ENCODE measurements at places on chromosomes 3 and 15. TPM values are rescaled to one million over a fixed set of nuclear protein-coding genes. Genes with fewer than 3 reads are reported as not detected.

GRCh38 chr3:84965141-84965540, 6.4 kb downstream of the CADM2 start:
- no peaks in the 10 kb centered on the region for H3K4me1 ChIP-seq
- H3K27ac ChIP-seq, result no peak overlapping the region

GRCh38 chr3:51190199-51190598, 194.9 kb upstream of the MANF start:
- DNase-seq, result no peak
- no peaks in the 10 kb centered on the region for H3K36me3 ChIP-seq
- no peaks in the 10 kb centered on the region for H3K4me1 ChIP-seq
- H3K4me3 ChIP-seq, result no peak overlapping the region
- no peaks in the 10 kb centered on the region for H3K27me3 ChIP-seq

Gene CFAP161
- 1.4 TPM for total RNA-seq

GRCh38 chr3:141305436-141305835, 62.9 kb upstream of the ZBTB38 start:
- no peaks in the 10 kb centered on the region for H3K27me3 ChIP-seq
- H3K36me3 ChIP-seq, result no peaks in the 10 kb centered on the region
- H3K4me3 ChIP-seq, result no peak overlapping the region
- no peak for DNase-seq

DNA sequence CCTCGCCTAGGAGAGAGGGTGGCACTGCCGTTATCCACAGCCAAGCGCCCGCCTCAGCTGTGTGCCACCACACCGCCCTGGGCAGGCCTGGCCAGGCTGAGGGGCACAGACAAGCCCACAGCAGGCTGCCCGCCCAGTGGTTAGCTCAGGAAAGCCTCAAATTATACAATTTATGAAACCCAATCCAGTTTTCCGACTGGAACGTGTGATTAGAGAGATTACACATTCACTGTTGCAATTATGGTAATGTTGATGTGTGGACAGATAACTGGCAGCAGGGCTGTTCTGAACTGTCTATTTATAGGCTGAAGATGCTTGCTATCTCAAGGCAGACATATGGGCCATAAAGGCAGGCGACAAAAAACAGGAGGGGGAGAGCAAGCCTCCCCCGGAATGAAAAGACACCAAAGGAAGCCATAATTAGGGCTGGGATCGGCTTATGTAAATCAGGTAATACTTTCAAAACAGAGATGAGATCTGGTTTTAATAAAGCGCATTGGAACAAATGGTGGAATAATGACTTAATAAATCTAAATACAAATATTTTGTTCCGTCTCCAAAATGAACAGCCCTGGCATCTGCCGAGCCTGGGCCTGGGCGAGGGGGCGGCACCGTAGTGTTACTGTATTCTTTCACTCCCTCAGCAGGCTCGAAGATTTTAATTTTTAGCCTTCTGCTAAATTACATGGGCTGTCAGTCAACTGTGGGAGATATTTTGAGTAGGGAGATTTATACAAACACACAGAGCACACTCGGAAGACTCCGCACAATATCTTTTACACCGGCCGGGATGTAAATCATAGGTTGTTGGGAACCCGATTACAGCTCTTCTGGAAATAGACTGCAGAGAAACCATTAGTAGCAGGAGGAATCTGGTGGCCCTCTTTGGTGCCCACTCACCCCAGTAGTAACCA, 103.1 kb upstream of the TLE3 start:
- no peak overlapping the region for H3K4me3 ChIP-seq
- peaks cover 35% of the 10 kb centered on the region for H3K4me1 ChIP-seq
- no peaks in the 10 kb centered on the region for H3K27me3 ChIP-seq
- no peak overlapping the region for H3K27ac ChIP-seq

Gene LRRC31
- total RNA-seq, result not detected

Gene GOLGA8S
- 0.09 TPM for total RNA-seq

Gene TNFSF10
- total RNA-seq, result 21.4 TPM

DNA sequence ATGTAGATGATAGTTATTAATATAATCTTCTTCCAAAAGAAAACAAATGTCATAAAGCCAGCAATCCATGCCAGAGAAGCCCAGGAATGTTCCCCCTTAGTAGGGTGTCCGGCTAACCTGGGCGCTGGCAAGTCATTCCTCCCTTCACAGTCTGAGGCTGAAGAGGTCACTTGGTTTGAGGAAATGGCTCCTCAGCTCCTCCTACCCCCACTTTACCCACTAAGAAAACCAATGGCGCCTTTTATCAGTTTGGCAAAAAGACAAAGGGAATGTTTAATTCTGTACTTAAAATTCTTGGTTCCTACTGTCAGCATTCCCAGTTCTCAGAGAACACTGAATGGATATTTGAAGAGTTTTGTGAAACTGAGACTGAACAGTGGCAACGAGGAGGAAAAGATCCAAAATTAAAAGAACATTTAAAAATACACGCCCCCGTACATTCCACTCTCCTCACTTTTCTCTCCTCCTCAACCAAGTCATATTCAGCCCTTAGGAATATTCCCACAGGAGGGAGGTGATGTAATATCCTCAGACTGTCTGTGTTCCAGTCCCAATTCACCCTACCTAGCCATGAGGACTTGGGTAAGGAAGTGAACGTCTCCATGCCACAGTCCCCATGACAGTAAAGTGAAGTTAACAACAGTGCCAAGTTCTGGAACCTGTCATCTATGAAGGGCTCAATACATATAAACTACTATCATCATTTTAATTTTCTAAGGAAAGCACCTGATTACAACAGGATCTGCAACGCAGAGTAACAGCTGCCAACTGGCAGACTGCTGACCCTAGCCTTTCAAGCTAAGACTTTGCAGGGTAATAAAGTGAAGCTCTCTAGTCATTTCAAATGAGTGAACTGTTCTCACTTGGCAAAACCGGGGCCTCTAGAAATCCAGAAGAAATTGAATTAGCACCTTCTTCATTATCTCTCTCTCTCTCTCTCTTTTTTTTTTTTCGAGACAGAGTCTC, 234.5 kb upstream of the ICE2 start:
- no peak overlapping the region for H3K4me3 ChIP-seq
- H3K4me1 ChIP-seq, result no peaks in the 10 kb centered on the region
- no peak for DNase-seq
- no peaks in the 10 kb centered on the region for H3K27me3 ChIP-seq
- H3K27ac ChIP-seq, result no peak overlapping the region
- H3K36me3 ChIP-seq, result no peaks in the 10 kb centered on the region
